ENCODE measurements at places on chromosomes 11 and 22.

DNA sequence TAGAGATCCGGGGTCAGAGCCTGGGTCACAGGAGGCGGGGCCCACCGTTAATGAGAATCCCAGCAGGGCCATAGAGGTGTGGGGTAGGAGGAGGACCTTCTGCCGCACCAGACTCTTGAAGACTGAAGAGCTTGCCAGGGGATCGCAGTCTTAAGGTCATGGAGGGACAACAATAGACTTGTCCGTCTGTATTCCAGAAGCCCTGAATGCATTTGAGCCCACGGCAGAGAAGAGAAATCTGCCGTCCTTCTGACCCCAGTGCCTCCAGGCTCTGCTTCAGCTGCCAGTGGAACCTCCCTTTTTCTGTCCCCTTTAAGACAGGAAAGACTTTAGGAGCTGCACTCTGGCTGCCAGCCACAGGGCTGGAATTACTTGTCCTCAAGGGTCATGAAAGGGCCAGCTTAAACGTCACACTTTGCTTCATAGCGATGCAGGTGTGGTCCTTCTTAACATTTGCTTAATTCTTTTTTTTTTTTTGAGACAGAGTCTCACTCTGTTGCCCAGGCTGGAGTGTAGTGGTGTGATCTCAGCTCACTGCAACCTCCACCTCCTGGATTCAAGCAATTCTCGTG, 15.5 kb upstream of the ST3GAL4 start:
- no peak for DNase-seq

- DNase-seq = no peak
Observed at GRCh38 chr11:17525570-17525969, 18.6 kb downstream of the USH1C start.

GRCh38 chr22:40797427-40797826, 21.7 kb downstream of the SLC25A17 start:
- no peak for DNase-seq

DNA sequence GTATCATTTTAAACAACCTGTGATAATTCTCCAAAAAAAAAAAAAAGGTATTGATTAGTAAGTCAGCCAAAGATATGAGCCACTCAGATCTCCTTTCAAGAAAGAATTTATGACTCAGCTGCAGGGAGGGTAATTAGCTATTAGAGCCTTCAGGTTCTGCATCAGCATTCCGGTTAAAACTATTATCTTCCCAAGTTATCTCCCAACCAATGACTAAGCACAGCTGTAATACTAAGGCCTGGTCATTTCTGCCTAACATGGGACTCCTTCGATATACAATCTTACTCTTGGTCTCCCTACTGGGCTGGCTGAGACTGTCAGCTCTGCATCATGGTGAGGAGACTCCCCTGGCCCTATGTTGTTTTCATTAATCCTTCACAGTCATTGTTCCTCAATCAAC, 60.4 kb downstream of the SBF2 start:
- no peak for DNase-seq

DNA sequence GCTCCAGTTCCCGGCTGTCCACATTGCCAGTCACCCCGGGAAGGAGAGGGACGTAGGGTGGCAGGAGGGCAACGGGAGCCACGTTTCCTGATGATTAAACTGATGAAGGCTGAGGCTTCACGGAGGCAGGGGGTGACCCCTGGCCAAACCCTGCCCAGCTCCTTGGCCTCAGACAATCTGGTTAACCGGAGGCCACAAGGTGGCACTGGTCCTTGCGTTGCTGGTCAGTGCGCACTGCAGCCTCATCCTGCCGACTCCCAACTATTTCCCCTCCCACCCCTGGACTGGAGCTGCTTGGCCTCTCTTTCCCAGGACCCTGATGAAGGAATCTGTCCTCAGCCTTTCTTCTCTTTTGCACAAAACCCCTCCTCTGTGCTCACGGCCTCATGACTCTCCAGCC, 75.3 kb downstream of the PDE2A start:
- DNase-seq = no peak

- DNase-seq = no peak
Observed at GRCh38 chr11:102637731-102638130, 12.6 kb upstream of the MMP20 start.

DNA sequence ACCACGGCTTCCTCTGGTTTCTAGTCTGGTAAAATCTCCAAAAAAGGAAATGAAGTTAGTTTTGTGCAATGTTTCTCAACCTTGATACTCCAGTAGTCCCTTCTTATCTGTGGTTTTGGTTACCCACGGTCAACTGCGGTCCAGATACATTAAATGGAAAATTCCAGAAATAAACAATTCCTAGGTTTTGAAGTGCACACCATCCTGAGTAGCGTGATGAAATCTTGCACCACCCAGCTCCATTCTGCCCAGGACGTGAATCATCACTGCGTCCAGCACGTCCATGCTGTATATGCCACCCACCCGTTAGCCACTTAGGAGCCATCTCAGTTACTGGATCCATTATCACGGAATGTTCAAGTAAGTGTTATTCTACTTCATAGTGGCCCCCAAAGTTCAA, 117.0 kb downstream of the FBXO7 start:
- no peak for DNase-seq

GRCh38 chr22:35064664-35065063, 1.3 kb upstream of the ISX start:
- DNase-seq = no peak

DNA sequence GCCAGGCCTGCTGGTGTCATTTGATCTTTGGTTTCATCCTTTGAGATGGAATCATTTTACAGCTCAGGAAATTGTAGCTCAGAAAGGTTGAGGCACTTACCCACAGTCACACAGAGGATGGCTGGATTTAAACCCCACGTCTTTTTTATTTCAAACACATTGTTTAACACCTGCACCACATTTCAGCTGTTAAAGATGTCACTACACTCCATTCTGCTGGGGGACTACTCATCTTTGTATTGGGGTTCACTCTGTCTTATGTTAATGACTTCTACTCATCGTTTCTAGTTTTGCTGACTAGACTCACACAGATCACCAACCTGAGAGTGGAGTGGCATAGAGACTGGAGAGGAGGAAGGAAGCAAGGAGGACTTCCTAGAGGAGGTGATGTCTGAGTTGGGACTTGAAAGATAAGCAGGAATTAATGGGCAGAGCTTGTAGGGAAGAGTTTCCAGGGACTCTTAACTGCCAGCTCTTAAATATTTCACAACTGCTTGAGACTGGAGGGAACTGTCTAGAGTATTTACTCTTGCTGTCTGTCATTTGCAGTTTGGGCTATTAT, 80.0 kb downstream of the TP53I11 start:
- DNase-seq = no peak

GRCh38 chr11:59243633-59244032, 30.9 kb upstream of the MPEG1 start:
- no peak for DNase-seq

DNA sequence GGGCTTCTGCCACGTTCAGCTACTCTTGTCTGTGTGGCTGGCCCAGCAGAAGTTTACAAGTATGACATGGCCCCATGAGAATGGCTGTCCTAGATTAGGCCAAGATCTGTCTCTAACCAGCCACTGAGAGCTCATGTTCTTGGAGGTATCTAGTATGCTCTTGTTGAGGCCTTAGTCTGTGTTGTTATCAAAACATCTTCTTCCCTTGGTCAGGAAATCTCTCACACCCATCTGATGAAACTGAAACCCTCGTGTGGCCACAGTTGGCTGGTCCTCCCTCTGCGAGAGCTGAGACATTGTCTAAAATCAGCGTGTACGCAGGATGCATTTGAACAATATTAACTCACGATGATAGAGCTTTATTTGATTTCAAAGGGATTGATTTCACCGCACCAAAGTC, 109.0 kb upstream of the NNMT start:
- no peak for DNase-seq

DNA sequence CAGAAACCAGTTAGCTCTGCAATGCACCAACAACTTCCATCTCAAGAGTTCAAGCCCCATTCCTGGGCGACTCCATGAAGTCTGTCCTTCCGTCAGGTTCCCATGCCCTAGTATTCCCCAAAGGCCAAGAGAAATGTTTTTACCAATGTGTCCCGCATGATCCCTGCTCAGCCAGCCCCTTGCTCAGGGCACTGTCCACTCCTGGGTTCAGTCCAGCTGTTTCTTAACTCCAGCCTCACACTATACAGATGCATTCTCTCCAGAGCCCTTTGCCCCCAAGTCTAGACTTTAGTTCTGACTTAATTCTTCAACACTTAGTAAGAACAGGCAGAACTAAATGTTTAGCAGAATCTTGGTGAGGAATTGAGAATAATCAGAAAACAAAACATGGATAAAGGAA, 497.5 kb downstream of the SOX6 start:
- no peak for DNase-seq

- DNase-seq = no peak
Observed at GRCh38 chr11:114252767-114253166, 43.4 kb upstream of the NNMT start.

DNA sequence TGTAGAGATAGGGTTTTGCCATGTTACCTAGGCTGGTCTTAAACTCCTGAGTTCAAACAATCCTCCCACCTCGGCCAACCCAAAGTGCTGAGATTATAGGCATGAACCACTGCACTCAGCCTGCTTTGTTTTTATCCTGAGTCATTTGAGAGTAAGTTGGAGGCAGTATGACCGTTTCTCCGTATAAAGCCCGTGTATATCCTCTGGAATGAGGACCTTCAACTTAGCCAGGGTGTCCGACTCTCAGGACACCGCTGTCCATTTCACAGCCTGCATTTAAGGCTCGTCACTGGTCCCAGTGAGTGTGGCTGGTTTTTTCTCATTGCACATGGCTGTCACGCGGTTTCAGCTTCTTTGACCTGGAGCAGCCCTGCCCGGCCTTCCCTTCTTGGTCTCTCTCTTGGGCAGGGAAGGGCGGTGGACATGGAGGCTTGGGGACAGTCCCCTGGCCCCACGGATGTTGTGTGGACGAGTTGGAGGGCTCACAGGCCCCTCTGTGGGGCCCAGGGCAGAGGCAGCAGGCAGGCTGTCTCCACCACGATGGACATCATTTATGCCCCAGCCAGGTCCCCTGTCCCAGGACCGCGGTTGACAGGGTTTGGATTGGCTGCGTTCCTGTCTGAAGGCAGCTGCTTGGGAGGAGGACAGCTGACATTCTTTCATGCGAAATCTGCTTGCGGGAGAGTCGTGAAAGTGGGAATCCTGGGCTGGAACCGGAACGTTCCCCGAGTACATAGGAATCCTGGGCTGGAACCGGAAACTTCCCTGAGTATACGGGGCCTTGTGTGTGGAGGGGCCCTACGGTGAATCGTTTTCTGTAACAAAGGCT, 93.3 kb downstream of the KCNQ1 start:
- DNase-seq = no peak

- no peak for DNase-seq
Observed at GRCh38 chr11:10302744-10303557, 1.9 kb upstream of the ADM start.

GRCh38 chr22:29146771-29147170, 58.9 kb upstream of the EMID1 start:
- DNase-seq = no peak

DNA sequence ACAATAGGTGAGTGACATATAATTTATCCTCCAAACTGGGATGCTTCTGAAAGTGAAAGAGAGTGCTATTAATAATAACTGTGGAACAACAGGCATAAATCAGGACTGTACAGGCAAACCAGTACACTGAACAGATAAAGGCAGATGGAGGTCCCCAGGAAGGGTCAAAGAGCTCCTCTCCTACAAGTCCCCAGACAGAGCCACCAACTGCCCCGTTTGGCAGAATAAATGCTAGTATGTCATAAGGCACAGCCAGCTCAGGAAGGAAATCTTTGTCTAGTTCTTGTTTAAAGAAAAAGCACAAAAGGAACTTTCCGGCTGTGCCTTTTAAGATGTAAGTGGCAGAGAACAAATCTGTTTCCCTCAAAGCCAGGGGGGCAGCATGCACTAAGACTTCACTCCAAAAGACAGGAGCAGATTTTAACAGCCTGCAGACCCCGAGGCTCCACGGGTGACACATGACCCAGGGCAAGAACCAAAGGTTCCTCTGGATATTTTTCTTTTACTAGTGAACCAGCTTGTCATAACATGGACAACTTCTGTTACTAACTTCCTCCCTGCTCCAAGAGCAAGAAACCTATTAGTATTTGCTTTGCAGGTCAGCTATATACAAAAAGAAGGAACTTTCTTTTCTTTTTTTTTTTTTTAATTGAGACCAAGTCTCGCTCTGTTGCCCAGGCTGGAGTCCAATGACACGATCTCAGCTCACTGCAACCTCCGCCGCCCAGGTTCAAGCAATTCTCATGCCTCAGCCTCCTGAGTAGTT, 50.2 kb downstream of the MYH9 start:
- DNase-seq = no peak

DNA sequence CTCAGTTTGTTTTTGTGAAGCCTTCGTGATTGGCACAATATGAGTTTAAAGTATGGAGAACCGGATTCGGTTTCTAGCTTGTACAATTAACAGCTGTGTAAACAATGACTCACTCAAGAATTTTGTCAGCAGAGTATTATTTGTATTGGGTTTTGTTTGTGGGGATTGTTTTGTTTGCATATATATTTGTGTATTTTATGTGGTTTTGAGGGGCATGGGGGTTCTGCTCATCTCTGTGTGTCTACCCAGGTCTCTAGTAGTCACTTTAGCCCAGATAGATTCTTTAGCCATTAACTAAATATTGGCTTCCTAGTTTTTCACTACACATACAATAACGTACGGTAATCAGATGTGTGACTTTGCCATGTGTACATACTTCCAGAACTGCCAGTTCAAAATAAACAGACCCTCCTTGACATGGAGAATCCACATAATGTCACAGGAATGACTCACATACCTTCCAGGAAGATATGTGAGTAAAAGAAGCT, 7.5 kb upstream of the MS4A7 start:
- no peak for DNase-seq

- DNase-seq = no peak
Observed at GRCh38 chr22:42945027-42945426, 69.9 kb downstream of the PACSIN2 start.

DNA sequence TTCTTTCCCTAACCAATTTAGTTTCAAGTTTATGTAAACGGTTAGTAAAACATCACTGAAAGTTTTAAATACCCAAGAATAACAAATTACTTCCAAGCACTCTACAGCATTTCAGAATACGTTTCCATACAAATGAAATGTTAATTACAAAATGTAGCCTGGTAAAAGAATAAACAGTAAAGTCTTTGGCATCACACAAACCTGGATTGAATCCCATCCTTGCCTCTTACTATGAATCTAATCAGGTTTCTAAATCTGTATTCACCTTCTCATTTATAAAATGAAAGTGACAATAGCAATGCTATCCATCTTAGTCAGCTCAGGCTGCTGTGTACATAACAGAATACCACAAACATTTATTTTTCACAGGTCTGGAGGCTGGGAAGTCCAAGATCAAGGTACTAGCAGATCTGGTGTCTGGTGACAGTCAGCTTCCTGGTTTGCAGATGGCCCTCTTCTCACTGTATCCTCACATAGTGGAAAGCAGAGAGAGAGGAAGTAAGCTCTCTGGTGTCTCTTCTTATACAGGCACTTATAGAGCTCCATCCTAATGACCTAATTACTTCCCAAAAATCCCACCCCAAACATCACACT, 19.2 kb downstream of the FAM168A start:
- DNase-seq = no peak

DNA sequence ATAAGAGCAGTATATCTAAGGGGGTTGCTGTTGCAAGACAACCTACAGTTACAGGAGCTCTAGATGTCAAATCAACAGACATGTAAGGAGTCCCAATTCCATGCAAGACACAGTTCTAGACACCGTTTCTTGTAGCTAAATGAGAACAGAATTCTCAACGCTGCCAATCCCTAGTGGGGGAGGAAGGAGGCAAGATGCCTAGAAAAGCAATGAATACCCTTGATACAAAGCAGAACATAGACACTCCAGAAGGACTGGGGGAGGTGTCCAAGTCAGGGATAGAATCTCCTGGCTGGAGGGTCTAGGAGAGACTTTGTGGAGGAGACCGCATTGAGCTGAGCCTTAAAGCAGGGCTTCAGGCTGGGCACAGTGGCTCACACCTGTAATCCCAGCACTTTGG, 280.2 kb downstream of the BUD13 start:
- DNase-seq = no peak

GRCh38 chr11:28738549-28738948, 630.4 kb downstream of the METTL15 start:
- DNase-seq = no peak

All from SIG-M5 (cell line).